ENCODE measurements at places on chromosomes 6 and 20.
A peak's percentile ranks its signal among the peaks of the same experiment; 100 is the strongest.

GRCh38 chr20:62768551-62769287 is 27.6 kb upstream of the MRGBP start:
- DNase-seq: no peak

DNA sequence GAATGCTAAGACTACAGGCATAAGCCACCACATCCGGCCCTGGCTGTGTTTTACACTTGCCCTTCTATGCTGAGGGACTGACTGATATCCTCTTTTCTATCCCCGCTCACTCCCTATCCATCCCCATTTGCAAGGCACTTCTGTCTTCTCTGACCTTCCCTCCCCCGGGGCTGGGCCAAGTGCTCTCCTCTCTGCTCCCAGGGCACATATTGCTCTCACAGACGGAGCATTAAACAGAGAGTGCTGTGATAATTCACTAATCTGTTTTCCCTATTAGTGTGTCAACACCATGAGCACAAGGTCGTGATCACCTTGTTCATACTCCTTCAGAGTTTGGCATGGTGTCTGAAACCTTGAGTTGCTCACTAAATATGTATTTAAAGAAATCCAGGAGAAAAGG is 9.0 kb upstream of the SLC2A12 start:
- no peak for DNase-seq

DNA sequence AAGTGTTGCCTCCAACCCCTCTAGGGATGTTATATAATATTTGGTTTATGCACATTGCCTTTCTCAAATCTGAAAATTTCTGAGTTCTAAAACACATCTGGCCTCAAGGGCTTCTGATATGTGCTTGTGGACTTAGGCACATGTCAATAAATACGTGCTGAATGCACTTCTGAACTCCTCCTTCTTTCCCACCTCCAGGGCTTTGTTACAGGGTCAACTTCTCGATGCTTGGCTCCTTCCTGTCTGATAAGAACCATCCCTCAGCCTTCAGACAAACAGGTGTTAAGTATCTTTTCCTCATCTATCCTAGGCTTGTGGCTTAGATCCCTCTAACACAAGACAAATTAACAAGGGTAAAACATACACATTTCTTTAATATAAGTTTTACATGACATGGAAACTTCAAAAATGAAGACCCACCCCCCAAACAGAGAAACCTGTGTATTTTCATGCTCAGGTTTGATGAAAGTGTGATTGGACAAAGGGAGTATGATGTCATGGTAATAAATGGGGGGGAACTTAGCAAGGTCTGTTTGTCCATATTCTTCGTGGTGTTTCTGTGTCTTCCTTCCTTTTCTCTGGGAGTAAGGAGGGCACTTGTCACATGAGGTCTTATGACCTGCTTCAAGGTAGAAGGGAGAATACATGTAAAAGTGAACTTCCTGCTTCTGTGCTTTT is 326.9 kb downstream of the CD83 start:
- no peak for DNase-seq

DNA sequence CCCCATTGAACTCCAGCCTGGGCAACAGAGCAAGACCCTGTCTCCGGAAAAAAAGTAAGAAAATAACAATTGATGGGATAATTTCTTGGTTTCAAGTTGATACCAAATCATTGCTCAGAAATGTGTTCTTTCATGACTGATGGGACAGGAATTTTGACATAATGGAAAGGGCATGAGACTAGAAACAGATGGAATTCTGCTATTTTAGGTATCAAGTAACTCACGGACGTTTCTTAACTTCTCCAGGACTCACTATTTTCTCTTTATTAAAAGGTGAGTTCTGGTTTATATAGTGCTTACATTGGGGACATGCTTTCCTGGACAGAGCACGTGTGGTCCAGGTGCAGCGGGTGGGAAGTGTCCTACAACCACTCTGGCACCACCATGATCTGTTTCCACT is 6.0 kb upstream of the DSP start:
- no peak for DNase-seq

DNA sequence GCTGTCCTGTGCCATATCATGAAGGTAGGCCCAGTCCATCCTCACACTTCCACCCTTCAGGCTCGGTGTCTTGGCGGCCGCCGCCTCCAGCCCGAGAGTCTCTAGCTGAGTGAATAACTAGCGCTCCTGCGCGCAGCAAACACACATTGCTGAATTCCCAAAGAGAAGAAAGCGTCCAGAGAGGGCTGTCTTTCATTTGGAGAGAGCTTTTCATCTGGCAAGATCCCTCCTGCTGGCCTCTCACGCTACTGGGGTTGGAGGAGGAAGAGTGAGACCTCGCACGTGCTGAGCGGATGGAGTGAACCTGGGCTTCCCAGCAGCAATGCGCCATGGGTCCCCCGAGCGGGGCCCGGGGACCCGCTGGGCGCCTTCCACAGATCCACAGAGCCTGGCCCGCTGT is 73.2 kb downstream of the NCR2 start:
- DNase-seq: no peak

- peak; percentile 50 for DNase-seq
Measured at GRCh38 chr20:62618611-62619529, 23.4 kb upstream of the SLCO4A1 start.

DNA sequence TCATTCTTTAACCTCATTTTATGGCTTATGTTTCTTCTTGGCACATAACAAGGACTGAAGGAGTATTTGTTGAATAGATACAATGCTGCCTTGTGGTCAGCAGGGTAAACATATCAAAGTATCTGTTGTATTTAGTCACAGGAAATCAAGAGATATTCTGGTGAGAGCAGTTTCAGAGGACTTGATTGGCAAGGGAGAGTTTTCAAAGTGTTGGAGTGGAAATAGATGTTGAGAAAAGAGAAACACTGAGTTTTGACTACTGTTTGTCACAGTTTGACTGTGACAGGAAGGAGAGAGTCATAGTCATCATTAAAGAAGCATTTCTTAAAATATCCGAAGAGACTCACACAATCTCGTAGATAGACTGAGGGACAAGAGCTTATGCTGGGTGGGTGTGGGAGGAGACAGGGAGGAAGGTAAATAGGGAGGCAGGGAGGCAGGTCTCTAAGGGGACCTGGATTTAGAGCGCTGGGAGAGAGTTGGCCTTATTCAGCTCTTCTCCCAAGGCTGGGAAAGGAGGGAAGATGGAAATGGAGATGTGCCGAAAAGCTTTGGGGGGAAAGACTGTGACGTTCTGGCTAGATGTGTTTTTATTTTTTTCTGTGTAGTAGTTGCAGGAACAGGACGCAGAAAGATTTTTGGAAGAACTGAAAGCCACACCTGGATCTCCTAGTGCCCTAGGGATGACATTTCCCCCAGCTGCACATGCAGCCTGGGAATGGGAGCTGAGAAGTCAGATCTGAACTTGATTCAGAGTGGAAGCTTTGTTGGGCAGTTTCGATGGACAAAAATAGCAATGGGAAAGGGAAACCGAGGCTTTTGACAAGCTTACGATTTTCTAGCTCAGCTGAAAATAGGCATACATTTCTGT is 65.0 kb upstream of the IFNGR1 start:
- peak; percentile 14 for DNase-seq

DNA sequence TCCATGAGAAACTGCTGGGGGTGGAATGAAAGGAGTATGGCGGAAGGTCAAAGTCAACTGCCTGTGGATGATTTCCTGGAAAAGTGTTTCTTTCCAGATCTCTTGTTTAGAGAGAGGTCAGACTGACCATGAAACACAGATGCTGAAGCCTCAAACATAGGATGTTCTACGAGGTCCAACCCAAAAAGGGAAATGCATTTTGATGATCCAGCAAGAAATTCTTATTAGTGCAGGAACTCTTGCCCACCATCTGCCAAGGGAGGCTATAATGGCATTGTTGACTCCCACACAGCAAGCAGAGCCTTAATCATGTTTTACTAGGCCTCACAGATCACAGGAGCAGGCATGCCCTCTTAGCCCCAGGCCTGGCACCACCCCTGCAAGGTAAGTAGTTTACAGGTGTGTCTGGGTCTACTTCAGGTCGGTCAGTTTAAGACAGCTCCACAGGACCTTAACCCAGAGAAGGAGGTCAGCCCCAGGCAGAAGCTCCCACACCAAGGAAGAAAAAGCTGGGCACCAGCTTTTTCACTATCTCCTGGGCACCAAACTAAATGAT is 67.6 kb upstream of the CNKSR3 start:
- DNase-seq: no peak

DNA sequence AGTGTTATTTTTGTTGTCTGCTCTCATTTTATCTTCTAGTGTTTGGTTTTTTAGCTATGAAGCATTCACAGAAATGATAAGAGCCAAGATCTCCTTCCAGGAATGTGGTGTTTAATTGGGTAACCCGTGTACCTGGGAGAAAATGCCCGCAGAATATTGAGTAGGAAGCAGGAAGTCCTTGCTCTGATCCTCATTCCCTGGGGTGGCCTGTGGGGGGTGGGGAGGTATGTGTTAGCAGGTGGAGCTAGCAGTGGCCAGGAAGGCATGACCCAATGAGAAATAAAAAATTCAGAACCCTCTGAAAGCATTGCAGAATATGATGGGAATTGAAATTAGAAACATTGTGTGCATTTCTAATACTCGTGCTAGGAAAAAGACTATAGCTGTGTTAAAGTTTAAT is 100.8 kb downstream of the DTD1 start:
- DNase-seq: no peak

DNA sequence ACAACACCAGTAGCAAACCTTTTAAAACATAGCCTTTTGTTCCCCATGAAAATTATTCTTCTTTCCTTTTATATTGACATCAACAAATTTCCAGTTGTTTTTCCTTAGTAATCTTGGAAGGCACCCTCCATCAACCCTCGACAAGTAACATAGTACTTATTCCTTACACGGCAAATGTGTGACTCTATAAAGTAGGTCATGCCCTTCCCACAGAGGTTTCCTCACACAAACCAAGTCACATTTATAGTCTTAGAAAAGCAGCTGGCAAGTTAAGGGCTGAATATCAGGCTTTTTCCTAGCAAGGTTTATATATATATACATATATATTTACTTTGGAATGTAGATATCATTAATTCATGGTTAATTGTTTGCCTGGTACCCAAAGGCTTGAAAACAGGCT is 371.5 kb downstream of the SYNE1 start:
- DNase-seq: no peak

- DNase-seq: no peak
Measured at GRCh38 chr6:157034436-157035230, 257.5 kb downstream of the ARID1B start.

DNA sequence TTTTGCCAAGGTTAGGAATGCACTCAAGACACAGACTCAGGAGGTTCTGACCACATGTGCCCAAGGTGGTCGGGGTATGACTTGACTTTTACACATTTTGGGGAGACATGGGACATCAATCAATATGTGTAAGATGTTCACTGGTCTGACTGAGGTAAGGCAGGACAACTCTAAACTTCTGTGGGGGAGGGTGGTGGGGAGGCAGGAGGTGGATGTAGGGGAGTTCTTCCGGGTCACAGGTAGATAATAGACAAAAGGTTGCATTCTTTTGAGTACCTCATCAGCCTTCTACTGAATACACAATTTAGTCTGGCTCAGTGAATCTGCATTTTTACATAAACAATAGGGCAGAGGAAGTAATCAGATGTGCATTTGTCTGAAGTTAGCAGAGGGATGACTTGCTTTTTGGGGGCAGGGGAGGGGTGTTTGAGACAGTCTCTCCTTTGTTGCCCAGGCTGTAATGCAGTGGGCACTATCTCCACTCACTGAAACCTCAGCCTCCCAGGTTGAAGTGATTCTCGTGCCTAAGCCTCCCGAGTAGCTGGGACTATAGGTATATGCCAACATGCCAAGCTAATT is 10.9 kb downstream of the ECHDC1 start:
- no peak for DNase-seq

DNA sequence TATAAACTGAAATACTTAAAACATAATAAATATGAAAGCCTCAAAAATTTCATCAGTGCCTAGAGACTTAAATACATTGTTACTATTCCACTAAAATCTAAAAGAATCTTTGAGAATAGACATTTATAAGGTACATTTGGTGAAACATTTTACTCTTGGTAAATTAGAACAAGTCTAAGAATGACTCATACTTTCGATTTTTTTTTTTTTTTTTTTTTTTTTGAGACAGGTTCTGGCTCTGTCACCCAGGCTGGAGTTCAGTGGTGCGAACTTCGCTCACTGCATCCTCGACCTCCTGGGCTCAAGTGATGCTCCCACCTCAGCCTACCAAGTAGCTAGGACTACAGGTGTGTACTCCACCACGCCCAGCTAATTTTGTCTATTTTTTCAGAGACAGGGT is 6.4 kb downstream of the FUCA2 start:
- DNase-seq: no peak

DNA sequence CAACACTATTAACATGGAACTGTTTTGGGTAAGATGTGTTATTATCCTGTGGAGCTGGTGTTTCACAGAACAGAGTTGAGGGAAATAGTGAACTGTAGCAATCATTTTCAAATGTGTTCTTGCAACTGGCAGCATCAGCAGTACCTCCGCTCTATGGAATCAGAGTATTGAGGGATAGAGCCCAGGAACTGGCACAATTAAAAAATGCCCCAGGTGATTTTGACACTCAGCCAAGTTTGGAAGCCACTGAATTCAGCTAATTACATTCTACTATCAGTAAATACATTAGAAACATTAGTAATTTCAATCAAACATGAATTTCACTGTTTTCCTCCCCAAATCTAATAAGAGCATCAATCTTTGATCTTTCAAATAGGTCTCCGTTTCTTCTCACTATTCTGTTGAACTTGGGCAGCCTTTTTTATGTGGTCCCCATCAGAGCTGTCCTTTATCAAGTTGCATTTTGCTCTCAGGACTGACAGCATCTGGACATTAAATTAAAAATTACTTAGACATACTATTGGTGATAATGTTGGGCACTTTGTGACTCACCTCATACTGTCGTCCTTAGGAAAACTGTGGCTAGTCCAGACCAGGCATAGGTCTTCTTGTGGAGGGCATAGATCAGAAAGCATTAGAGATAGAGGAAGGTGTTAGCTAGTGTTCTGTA is 251.5 kb downstream of the DHX35 start:
- no peak for DNase-seq

Data from GM18507 (cell line).